H9 (cell line): ENCODE measurements at places on chromosomes 7 and 10. TPM values are rescaled to one million over a fixed set of nuclear protein-coding genes. Genes with fewer than 3 reads are reported as not detected.
A peak's percentile ranks its signal among the peaks of the same experiment; 100 is the strongest.

- DNase-seq: peak; percentile 36
Measured at GRCh38 chr10:49115796-49116508, 630 bp upstream of the VSTM4 start.

The PLXNA4 gene
- total RNA-seq: 0.20 and 0.35 TPM in 2 replicates

The SYPL1 gene
- 39.2 and 41.9 TPM in 2 replicates for total RNA-seq

The RALA gene
- 54.9 and 57.5 TPM in 2 replicates for total RNA-seq

The PLAU gene
- 15.0 and 16.2 TPM in 2 replicates for total RNA-seq

The CDHR3 gene
- total RNA-seq: 3.3 and 3.8 TPM in 2 replicates

- DNase-seq: no peak
Measured at GRCh38 chr10:124325998-124326636, 92.6 kb downstream of the OAT start.

The LCOR gene
- total RNA-seq: 39.8 and 42.1 TPM in 2 replicates

DNA sequence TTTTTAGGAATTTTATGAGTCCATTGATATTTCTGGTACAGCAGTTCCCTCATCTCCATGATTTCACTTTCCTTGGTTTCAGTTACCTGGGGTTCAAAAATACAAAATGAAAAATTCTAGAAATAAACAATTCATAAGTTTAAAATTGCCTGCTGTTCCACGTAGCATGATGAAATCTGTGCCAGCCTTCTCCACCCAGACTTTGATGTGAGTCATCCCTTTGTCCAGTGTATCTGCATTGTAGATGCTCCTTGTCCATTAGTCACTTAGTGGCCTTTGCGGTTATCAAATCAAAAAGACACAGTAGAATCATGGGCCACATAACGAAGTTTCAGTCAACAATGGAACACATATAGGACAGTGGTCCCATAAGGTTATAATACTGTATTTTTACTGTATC lies 286.9 kb downstream of the PTEN start:
- DNase-seq: no peak

- DNase-seq: no peak
Measured at GRCh38 chr10:17518338-17518737, 63.9 kb upstream of the ST8SIA6 start.

DNA sequence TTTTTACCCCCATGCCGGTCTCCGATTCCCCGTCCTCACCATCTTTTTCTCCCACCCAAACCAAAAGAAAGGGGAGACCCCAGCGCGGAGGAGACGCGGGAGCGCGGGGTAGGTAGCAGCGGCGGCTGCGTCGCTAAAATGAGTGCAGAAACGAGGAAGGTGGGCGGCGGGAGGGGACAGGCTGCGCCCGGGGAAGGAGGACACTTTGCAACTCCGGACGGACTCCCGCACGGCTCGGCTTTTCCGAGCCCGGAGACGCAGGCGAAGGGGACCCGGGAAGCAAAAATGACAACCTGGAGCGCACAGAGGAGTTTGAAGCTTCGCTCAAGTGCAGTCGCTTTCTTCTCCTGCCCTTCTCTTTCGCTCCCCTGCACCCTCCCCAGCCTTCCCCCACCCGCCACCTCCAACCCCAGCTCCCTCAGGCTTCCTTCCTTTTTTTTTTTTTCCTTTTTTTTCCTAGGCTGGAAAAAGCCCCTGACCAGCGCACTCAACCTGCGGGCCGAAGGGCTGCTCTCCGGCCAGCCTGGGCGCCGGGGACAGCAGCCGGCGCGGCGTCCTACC lies 453 bp downstream of the SFMBT2 start:
- peak; percentile 68 for DNase-seq

The CALY gene
- total RNA-seq: 1.9 and 2.9 TPM in 2 replicates

The UNCX gene
- not detected in 2 replicates for total RNA-seq

GRCh38 chr10:119461380-119461779 lies 81.1 kb downstream of the RGS10 start:
- no peak for DNase-seq

DNA sequence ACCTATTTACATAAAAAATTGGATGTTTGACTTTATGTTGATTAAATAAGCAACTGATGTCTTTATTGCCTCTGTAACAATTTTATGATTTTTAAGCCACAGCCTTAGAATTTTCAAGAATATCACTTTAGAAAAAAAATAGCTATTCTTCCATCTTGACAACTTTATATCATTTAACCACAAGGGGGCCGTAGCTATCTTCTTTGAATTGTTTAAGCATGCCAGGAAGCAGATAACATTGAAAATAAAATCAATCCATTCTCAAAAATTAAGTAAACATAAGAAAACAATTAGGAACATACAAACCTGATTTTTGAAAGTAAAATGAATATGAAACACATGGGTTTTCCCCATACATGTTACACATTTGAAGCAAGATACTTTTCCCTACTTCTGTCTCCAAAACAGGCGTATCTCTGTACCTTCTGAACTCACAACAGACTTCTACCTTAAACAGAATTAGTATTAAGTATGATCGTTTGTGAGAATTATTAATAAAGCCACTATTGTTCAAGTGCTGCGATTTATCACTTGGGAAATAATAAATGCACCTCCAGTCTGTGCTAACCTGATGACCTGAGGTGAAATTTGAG lies 209.0 kb downstream of the CACNA2D1 start:
- no peak for DNase-seq

The HILPDA gene
- 23.1 and 23.3 TPM in 2 replicates for total RNA-seq

The GHRHR gene
- 5.9 and 7.4 TPM in 2 replicates for total RNA-seq

The PRPS1L1 gene
- not detected in 2 replicates for total RNA-seq

The MALSU1 gene
- total RNA-seq: 78.3 and 83.4 TPM in 2 replicates

- no peak for DNase-seq
Measured at GRCh38 chr7:68733219-68734153, 864.8 kb upstream of the AUTS2 start.

DNA sequence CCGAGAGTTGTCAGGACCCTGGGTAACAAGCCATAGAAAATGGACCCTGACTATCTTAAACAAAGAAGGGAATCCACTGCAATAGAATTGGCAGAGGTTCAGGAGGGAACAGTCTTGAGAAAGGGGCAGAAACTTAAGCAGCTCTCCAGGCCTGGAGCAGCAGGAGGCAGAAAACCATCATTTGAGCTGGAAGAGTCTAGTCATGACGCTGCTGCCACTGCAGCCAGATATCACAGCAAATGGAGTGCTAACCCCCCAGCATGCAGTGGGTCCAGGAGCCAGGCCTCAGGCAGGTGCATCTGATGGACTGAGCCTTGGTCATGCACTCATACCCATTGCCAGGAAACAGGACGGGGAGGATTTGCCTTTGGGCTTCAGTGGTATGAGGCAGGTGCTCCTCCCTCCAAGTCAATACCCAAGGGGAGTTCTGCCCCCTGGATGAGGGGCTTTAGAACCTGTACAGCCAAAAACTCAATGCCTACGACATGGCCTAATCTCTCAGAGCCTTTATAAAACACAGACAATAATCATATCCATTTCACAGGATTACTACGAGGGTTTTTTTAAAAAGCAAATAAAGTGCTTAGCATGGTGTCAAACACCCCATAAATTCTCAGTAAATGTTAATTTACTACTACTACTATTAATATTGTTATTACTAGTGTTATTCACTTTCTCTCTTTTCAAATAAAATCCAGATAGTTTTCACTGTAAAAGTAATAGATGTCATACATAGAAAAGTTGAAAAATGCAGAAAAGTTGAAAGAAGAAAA lies 30.7 kb downstream of the DUSP5 start:
- no peak for DNase-seq

The TMUB1 gene
- 45.4 and 53.6 TPM in 2 replicates for total RNA-seq

The CLEC5A gene
- total RNA-seq: not detected in 2 replicates

DNA sequence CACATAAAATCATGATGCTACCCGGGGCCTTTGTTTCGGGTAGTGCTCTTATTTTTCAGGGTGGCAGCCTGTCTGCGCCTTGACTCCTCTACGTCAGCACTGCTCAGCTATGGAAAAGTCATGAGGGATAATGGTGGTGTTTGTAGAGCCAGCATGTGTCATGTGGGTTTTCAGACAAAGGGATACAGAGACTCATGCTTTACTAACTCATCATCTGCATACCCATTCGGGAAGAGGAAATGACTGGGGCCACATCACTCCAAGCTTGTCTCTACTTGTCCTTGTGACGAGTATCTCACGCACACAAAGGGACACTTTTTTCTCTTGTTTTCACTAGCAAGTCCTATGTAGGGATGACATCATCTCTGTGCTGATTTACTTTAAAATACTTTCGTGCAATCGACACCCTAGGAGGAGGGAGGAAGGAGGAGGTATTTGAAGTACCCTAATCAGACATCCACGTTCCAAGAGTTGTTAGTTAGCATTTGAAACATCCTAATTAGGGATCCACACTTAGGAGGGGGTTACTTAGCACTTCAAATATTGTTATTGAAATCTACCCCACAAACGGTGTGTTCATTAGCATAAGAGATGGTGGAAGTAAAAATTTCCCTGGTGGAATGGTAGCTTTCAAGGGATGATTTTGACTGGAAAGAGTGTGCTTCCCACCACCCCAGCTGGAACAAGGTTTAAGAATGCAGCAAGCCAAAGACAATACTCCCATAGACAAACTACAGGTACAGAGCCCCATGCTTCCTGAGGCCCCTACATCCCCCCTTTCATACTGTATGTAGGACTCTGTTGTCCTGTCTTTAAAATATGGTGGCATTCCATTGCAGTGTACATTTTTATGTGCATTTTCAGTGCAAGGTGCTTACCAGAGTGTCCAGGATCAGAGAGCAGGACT lies 52.0 kb downstream of the THNSL1 start:
- DNase-seq: peak; percentile 71

DNA sequence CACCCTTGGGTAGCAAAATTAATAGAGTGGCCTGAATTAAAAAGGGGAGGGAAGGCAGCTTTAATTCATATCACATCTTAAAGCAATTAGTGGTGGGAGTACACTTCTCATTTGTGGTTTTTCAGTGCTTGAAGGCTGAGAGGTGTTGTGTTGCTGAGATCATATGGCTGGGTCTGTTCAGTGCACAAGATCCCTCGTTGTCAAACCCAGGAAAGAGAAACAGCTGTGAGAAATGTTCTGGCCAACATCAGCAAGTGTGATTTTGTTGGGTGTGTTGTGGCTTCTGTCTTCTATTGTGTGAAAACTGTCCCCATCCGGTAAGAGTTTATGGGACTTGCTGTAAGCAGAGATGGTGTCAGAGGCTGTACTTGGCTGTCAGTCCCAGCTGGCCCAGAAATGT lies 197.9 kb upstream of the BMPER start:
- DNase-seq: no peak

- no peak for DNase-seq
Measured at GRCh38 chr10:25828475-25828874, 105.6 kb upstream of the MYO3A start.

DNA sequence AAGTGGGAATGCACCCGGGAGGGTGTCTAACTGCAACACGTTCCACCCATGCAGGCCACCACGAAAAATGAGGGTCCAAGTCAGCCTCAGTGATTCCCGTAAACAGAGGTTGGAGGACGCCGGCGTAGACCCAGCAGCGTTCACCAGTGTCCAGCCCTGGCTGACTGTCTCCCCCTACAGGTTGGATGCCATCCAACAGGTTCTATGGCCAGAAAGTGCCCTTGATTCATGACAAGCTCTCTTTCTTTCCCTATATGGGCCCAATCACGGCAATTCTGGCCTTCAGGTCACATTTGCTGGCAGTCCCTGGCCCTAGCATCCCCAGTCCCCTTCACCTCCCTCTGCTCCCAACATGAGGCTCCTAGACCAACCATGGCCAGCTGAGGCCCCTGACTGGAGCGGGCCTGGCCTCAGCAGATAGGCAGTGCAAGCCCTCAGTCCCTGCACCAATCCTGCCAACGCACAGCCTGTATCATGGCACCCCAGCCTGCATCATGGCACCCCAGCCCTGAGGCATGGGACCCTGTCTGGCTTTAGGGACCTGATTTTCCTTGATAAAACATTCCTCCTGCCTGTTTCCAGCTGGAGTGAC lies 227.4 kb downstream of the GRID1 start:
- DNase-seq: peak; percentile 76

DNA sequence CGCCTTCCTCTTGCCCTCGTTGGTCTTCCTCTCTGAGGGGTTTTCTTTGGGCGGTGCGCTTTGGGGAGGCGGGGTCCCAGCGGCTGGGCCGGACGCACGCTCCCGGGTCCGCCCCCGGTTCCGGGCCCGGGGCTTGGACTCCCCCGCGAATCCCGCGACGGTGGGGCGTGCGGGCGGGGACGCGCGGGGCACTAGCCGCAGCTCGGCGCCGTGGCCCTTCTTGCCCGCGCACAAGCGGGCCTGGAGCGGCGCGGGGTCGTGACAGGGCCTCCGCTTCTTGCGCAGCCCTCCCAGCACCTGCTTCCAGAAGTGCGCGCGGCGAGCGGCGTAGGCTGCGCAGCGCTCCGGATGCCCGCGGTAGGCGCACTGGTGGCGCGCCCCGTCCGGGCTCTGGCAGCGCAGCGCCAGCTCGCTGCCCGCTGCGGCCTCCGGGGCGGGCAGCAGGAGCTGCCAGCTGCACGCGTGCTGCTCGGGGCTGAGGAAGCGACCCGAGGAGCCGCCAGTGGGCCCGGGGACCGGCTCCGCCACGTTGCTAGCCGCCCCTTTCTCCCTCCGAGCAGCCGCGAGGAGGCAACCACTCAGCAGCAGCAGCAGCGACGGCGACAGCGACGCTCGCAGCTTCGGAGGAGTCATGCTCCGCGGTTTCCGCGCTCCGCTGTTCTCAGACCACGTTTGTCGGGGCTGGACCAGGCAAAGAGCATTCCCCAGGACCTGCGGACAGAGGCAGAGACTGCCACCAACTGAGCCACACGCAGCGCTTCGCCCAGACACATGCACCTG lies 759 bp downstream of the FGFBP3 start:
- peak; percentile 82 for DNase-seq

GRCh38 chr7:10104292-10104691 lies 869.4 kb upstream of the PHF14 start:
- no peak for DNase-seq

The PIP gene
- not detected in 2 replicates for total RNA-seq

The ARHGAP19 gene
- 30.5 and 33.2 TPM in 2 replicates for total RNA-seq
